ENCODE measurements at places on chromosomes 6 and 20.

GRCh38 chr20:58498470-58499068 lies 16.6 kb downstream of the APCDD1L start:
- no peak for DNase-seq

GRCh38 chr6:31401403-31401802 lies 2.0 kb upstream of the MICA start:
- DNase-seq, result no peak

DNA sequence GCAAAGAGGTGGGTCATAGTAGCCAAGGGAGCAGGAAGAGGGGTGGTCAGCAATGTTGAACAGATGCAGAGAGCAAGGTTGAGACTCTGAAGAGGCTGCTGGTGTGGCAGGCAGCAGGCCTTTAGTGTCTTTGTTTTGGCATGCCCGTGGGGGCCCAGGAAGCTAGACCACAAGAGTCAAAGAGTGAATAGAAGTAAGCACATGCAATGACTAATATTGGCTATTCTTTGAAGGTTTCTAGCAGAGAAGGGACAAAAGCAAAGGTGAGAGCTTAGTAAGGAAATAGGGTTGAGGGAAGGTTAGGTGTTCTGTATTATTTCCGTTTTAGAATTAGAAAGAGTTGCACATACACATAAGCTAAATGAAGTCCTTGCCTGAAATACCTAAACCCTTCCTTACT lies 18.8 kb downstream of the TDRD6 start:
- DNase-seq, result no peak

DNA sequence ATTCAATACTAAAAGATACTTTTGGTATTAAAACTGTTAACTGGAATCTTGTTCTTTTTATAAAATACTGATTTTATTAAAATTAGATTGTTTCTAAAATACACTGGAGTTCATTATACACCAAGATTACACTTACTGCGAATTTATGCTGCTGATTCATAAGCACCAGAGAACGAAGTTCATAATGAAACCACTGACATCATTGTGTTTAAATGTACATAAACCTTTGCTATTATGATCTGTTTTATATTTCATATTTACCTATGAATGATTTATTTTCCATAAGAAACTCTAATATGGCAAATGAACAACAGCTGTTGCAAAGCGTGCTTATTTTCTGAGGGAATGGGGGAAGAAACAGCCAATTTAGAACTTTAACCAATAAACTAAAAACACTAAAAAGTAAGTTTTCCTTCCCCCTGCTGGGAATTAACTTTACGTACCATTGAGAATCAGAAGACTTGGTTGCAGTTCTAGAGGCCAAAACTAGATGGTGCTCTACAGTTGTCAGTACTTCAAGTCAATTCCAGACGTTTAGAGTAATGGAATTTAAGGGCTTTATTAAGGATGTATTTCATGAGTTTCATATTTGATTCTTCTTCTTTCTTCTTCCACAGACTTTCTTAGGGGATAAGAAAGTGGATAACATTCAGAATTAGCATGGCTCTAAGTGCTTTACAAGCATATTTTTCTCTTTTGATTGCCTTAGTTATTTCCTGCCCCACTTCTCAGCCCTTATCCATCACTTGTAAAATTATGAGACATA lies 30.8 kb upstream of the COL19A1 start:
- no peak for DNase-seq

- no peak for DNase-seq
Observed at GRCh38 chr6:47363736-47364135, 54.0 kb upstream of the TNFRSF21 start.

- no peak for DNase-seq
Observed at GRCh38 chr6:151493161-151493803, 535 bp upstream of the CCDC170 start.

DNA sequence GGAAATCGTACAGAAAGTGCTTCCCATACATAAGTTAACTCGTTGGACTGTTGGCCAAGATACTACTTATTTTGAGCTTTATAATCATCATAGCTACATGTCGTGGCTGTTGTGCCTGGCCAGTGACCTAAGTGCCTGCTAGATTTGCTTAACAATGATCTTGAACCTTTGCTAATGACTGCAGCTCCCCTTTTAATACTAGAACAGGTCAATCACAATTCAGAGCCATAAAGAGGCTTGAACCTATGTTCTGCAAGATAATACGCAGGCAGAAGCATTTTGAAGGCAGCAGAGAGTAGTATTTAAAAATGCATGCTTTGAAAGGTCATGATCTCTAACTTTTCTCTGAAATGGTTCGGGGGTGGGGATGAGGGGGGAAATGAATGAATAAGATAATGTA lies 2.5 kb downstream of the MRS2 start:
- DNase-seq, result no peak

- no peak for DNase-seq
Observed at GRCh38 chr6:875012-875411, 182.1 kb upstream of the EXOC2 start.

- DNase-seq, result no peak
Observed at GRCh38 chr6:12174878-12175277, 115.3 kb upstream of the EDN1 start.

Measured in stimulated activated CD8-positive, alpha-beta memory T cell treated with anti-CD3 and anti-CD28 coated beads, Interleukin-7, amount 100 ng/mL, for 48 hours (primary cell).